ENCODE measurements at places on chromosomes 6 and 20.

- DNase-seq, result no peak
Observed at GRCh38 chr6:131682442-131682841, 18.8 kb downstream of the OR2A4 start.

GRCh38 chr20:44370639-44371218 is 15.2 kb downstream of the HNF4A start:
- DNase-seq, result no peak

- DNase-seq, result no peak
Observed at GRCh38 chr20:4814696-4815252, 93.1 kb downstream of the PRND start.

GRCh38 chr6:36071714-36072113 is 44.1 kb downstream of the MAPK14 start:
- DNase-seq, result no peak

DNA sequence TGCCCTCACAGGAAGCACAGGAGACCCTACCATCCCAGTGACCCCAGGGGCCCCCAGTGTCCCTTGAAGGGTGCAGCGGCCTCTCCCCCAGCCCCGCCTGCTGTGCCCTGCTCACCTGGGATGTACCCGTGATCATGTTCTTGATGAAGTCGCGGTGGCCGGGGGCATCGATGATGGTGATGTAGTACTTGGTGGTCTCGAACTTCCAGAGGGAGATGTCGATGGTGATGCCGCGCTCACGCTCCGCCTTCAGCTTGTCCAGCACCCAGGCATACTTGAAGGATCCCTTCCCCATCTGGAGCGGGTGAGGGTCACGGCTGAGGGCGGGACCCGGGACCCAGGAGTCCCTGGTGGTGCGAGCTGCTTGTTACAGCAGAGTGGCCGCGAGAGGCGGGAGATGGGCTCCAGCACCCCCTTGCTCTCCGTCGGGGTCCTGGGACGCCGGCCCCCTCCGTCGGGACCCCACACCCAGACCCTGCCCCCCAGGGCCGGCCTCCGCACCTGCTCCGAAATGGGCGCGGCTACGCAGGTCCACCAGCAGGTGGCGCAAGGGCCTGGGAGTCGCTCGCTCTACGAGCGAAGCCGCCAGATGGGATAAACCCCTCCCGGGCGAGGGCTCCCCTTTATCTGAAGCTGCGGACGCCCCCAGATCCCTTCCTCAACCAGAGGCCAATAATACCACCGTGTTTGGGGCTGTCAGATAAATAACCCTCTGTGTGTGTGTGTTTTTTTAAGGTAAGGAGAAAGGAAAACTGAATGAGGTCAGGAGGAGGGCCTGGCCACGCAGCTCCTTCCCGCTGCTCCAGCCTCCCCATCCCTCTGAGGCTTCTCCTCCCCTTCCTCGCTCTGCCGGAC is 2.9 kb downstream of the EEF1A2 start:
- DNase-seq, result no peak

DNA sequence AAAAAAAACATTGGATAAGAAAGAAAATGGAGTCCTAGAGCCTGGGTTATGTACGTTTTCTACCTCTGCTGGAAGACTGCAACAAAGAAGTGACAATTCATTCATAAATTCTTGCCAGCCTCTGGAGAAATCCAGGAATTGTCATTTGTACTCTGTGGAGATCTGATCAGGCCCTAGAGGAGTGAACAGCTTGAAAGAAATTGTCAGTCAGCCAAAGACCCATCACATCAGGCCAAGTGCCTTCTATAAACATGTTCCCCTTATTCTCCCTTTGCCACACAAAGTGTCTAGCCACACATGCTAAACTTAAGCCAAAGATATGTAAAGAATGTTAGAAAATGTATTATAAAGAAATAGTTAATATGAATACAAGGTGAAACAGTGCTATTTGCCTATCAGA is 152.4 kb downstream of the ADAT2 start:
- DNase-seq, result no peak

- DNase-seq, result no peak
Observed at GRCh38 chr6:36929152-36929551, 25.4 kb upstream of the PI16 start.

- no peak for DNase-seq
Observed at GRCh38 chr6:118890997-118891790, 2.8 kb upstream of the ASF1A start.

DNA sequence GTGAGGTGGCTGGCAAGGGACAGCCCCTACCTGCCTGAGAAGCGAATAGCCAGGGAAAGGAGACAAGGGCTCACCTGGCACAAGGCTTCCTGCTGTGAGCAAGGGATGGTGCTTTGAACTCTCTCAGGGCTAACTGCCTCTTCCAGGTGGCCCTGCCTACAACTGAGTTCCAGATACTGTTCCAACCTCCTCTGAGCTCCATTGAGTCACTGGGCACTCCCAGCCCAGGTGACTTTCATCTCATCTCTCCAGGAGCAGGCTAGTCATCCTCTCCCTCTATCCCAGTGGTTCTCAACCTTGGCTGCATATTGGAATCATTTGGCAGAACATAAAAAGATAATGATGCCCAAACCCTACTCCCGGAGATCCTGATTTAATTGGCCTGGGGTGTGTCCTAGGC is 374.0 kb upstream of the ZFP64 start:
- DNase-seq, result no peak

DNA sequence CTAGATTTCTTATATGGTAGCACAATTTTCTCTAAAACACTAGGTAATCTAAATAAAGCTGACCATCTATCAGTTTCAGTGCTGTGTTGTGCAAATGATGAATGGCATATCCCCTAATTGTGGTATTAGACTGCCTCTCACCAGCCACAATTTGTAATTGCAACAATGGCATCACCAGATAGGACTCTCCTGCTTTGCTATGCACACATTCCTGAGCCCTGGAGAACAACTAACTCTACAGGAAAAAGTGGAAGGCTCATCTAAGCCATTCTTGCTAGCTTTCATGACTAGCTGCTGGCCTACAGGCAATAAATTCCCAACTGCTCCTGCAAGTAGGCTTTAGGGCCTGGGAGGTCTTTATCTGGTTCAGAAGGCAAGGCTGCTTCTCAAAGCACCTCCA is 974.1 kb downstream of the EYS start:
- no peak for DNase-seq

DNA sequence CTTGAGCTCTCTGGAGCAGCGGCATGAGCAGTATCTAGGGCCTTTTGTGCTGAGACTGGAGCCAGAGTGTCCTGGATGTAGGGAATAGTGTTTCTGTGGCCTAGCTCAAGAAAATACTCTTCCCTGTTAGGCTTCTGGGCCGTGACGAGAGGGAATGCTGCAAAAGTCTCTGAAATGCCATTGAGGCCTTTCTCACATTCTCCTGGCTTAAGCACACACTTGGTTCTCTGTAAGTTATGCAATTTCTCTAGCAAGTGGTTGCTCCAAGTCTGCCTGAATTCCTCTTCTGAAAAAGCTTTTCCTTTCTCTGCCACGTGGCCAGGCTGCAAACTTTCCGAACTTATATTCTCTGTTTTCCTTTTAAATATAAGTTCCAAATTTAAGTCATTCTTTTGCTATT is 744.4 kb downstream of the GRIK2 start:
- no peak for DNase-seq

DNA sequence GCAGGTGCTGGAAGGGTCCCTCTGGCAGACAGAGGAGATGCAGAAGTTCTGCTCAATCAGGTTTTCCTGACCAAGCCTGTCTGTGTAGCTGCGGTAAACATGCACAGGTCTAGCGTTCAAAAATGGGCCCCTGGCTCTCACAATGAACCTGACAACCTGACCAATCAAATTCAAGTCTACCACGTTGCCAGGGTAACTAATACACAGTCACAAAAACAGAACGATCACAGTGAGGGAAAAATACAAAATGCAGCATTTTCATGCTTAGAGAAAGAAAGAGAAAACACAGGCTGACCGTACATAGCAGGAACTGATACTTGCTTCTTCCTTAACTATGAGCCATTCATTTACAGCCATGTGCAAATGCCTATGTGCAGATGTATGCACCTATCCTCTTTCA is 353.1 kb upstream of the TSHZ2 start:
- no peak for DNase-seq

- peak; percentile 88 for DNase-seq
Observed at GRCh38 chr6:75331151-75331550, 46.6 kb upstream of the TMEM30A start.

DNA sequence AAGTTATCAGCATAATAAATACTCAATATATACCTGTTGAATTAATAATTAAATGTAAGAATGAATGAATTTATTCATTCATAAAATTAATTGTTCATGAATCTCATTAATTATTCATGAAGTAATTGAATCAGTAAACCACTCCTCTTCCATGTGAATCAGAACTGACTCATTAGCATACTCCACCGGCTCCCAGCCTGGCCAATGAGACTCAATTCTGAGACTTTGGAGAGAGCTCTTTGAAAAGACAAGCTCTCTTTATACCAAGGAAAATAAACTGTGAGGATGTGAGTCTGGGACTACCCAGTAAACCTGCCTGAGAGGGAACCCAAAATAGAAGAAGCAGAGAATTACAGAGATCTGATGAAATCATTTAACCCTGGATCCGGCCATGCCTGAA is 8.4 kb upstream of the SLC2A10 start:
- no peak for DNase-seq

- no peak for DNase-seq
Observed at GRCh38 chr6:149271348-149272340, 45.9 kb upstream of the TAB2 start.

DNA sequence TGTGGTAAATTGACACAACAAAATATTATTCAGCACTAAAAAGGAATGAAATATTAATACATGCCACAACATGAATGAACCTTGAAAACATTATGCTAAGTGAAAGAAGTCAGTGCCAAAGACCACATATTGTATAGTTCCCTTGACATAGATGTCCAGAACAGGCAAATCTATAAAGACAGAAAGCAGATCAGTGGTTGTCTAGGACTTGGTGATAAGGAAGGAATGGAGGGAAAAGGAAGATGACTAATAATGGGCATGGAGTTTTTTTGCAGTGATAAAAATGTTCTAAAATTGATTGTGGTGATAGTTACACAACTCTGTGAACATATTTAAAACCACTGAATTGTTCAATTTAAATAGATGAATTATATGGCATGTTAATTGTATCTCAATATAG is 32.5 kb downstream of the TBX18 start:
- no peak for DNase-seq

DNA sequence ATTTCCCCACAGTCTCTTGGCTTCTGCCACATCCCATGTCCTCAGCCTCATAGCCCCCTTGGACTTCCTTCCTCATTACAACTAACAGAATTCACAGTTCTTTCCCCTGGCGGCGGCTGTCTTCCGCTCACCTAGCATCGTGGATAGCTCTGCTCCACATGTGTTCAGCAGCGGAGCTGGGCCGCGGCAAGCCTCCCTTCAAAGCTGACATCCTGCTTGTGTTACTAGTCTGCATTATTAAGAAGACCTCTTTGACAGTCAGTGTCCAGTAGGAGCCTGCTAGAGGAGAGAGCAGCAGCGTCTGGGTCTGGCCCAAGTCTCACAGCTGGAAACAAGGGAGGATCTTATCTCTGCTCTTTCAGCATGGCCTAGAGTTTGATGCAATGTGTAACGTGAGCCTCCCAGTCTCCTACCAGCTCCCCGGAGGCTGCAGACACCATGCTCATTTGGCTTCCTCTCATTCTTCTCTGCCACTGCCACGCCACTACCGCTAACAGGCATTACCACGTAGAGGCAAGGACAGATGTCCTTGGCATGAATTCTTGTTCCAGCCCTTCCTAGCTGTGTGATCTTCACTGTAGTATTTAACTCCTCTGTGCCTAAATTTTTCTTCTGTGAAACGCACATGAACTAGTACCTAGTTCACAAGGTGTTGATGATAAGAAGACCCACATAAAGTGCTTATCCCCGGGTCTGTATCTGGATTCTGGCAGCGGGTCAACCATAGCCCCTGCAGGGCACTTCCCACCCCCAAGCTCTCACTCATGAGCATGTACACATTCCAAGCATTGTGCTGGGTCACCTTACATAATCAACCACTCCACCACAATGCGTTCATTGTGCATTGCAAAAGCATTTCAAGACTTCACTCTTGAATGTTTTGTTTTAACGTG is 107.1 kb upstream of the BACH2 start:
- DNase-seq, result peak; percentile 8

- DNase-seq, result no peak
Observed at GRCh38 chr6:90454836-90455427, 131.9 kb downstream of the MAP3K7 start.

GRCh38 chr6:140789466-140789865 is 1343.3 kb upstream of the GJE1 start:
- no peak for DNase-seq

DNA sequence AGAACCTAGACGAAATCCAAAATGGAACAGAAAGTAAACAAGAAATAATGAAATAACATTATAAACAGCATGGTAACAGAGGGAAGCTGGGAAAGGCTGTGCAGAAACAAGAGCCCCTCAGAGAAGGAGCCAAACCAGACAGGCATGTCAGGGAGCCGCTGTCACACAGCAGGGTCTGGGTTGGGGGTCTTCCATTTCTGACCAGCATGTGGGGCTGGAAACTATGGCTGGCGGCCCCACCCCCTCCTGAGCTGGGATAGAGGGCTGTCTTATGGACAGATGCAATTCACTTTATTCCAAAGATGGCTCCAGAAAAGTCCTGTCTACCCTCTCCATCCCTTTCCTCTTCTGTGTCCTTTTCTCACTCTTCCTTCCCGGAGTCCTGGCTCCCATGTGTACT is 27.3 kb downstream of the C6orf89 start:
- no peak for DNase-seq

GRCh38 chr20:10864076-10864672 is 190.4 kb upstream of the JAG1 start:
- no peak for DNase-seq

DNA sequence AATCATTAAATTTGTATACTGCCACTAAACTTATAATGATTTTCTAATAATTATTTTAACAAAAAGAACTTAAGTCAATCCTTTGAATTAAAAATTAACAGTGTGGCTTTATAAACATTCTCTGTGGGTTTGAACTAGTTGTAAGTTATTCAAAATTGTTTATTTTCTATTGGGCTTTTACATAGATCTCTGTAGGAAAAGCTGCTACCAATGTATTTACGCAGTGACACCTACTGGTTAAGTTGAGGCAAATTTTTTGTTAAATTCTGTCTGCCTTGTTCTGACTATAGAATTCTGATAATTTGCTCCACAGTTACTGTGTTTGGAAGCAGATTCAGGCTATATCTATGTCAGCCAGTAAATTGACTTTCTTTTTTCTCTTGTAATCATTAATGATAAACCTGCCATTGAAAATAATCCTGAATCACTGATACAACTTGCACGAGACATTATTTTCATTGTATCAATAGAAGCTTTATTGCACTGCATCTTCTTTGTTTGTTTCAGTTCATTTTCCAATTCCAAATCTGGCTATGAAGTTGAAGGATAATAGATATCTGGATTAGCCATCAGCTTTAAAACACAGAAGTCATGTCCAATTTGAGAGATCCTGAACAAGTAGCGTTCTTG is 66.0 kb upstream of the UTRN start:
- DNase-seq, result no peak

- DNase-seq, result no peak
Observed at GRCh38 chr6:162560891-162561290, 166.7 kb downstream of the PRKN start.

DNA sequence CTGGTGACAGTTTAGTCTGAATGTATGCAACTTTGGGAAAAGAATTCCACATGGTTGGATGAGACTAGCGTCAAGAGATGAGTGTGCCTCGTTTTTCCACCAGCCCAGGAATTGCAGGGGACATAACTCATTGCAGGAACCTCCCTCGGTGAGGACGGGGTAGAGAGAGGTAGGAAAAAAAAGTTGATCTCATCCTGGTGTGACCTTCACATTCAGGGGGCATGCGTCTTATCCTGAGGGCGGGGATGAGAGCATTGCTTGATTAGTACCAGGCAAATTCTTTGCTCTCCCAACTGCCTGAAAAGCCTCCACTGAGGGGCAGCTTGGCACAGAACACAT is 11.8 kb downstream of the TLDC2 start:
- no peak for DNase-seq

Measured in BJ (cell line).